ENCODE measurements at places on chromosomes 6 and 20.
A peak's percentile ranks its signal among the peaks of the same experiment; 100 is the strongest.

DNA sequence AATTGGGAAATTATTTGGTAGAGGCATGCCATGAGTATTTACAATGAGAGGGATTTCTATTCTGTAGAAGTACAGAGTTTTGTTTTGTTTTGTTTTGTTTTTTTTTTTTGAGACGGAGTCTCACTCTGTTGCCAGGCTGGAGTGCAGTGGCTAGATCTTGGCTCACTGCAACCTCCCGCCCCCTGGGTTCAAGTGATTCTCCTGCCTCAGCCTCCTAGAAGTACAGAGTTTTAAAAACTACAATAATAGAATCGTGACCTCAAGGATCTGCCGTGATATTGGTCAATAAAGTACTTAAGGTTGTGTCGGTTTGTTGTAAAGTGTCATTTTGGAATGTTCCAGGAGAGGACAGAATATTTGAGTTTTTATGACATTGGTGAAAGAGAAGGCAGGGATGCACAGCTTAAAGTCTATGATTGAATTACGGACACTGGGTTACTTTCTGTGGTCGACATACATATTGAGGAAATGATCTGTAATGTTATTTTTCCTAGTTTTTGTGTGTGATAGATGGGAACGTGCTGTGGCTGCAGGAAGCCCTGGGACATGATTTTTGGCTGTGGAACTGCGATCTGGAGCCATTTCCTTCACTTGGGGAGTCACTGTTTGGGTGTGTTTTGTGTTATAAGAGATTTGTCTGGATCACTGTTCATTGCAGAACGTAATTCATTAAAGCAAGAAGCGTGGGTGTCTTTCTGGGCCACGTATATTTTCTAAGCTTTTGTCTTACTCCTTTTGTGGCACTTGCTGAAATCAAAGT, 59.6 kb downstream of the TIAM2 start:
- DNase-seq = no peak

DNA sequence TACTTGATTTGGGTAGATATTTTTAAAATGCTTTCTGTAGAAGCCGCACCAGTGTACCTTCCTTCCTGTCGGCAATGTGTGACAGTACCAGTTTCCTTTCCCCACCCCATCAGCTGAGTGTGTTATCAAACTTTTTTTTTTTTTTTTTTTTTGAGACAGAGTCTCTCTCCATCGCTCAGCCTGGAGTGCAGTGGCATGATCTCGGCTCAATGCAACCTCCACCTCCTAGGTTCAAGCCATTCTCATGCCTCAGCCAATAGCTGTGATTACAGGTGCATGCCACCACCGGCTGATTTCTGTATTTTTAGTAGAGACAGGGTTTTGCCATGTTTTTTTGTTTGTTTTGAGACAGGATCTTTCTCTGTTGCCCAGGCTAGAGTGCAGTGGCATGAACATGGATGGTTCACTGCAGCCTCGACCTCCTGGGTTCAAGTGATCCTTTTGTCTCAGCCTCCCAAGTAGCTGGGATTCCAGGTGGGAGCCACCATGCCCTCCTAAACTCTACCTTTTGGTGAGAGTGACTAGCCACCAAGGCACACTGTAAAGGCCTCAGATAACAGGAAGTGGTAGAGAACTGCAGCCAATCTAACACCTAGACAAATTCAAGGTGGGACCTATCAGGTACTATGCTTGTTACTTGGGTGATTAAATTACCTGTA, 26.5 kb upstream of the ZBTB22 start:
- DNase-seq = no peak

- DNase-seq = peak; percentile 30
These were observed 46.8 kb upstream of the PXDC1 start for GRCh38 chr6:3798055-3798919.

- DNase-seq = peak; percentile 85
These were observed 257.5 kb downstream of the MMUT start for GRCh38 chr6:49205526-49205925.

GRCh38 chr6:15369838-15370237, 124.0 kb downstream of the JARID2 start:
- no peak for DNase-seq

DNA sequence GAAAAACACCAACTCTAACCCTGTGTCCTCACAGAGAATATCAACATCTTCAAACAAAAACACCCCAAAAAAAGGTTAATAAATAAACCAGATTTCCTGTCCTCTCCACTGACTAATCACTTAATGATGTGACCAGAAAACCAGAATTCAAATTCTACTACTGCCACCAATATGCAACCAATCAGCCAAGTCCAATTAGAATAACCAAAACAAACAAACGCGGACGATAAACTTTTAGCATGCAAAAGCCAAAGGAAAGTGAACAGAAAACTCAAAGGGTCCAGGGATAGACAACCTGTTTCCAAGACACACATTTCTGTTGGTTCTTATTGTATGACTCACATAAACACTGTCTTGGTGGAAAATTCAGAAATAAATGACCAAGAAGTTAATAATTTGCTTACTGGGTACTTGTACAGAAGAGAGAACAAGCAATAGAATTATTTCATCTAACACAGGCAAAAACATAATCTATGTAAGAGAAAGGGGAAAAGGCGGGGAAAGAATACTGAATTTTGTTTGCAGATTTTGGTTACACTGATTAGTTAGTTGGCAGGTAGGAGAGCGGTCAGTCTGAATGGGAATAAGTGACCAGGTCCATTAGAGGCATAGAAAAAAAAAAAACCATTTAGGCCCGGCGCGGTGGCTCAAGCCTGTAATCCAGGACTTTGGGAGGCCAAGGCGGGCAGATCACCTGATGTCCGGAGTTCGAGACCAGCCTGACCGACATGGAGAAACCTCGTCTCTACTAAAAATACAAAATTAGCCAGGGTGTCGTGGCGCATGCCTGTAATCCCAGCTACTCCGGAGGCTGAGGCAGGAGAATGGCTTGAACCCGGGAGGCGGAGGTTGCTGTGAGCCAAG, 34.1 kb downstream of the HFE start:
- DNase-seq = no peak

- DNase-seq = no peak
These were observed 88.6 kb upstream of the PCSK2 start for GRCh38 chr20:17138237-17138636.

GRCh38 chr6:63802606-63803206, 167.1 kb downstream of the PHF3 start:
- peak; percentile 22 for DNase-seq

GRCh38 chr20:23152308-23152892, 66.3 kb upstream of the CD93 start:
- DNase-seq = no peak

DNA sequence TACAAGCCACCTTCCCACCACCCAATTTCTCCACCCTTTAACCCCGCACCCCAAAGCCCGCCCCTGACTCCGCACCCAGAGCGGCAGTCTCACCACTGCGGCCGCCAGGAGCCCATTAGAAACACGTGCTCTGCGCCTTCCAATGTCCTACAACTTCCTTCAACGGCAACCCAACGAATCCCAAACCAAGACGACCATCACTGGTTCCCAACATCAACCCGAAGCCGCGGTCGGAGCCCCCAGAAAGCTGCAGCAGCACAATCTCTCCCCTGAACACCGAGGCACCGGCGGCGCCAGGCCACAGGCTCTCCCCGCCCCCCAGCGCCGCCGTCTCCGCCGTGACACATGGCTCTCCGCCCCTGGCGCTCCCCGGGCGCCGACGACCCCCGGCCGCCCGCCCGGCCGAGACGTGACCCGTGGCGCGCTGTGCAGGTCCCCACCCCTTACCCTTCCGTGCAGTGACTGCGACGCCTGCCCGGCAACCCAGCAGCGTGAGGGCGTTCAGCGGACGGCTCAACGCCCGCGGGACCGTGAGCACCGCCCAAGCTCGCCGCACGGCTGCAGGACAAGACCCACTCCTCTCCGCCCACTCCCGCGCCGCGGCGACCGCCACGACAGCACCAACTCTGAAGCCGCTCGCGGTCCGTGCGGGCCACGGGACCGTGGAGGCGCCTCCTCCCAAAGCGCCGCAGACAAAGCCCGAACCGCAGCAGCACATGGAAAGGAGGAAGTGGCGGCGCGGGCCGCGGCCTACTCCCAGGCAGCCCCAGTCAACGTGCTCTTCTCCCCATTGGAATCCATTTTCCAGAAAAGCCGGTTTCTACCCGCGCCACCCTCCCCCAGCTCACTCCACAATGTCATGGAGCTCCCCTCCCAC, 551 bp downstream of the SYNCRIP start:
- DNase-seq = no peak

GRCh38 chr6:73652637-73653570, 888 bp downstream of the SLC17A5 start:
- DNase-seq = peak; percentile 58

DNA sequence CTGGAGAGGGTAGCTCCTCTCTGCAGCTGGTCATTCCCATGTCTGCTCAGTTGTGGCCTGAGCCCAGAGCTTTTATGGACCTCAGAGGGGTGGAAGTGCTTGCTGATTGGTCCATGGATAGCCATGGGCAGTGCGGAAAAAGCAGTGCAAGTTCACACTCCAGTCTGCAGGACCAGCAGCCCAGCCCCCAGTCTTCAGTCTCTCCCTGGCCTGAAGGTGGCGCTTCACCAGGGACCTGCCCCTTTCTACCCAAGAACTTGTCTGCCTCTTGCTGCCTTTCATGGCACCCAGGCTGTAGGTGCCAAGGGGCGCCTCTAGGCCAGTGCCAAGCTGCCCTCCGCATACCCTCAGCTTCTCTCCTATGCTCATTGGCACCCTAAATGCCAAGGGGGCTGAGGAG, 91.0 kb downstream of the TBXT start:
- no peak for DNase-seq

GRCh38 chr6:167660424-167660823, 166.3 kb upstream of the AFDN start:
- no peak for DNase-seq

DNA sequence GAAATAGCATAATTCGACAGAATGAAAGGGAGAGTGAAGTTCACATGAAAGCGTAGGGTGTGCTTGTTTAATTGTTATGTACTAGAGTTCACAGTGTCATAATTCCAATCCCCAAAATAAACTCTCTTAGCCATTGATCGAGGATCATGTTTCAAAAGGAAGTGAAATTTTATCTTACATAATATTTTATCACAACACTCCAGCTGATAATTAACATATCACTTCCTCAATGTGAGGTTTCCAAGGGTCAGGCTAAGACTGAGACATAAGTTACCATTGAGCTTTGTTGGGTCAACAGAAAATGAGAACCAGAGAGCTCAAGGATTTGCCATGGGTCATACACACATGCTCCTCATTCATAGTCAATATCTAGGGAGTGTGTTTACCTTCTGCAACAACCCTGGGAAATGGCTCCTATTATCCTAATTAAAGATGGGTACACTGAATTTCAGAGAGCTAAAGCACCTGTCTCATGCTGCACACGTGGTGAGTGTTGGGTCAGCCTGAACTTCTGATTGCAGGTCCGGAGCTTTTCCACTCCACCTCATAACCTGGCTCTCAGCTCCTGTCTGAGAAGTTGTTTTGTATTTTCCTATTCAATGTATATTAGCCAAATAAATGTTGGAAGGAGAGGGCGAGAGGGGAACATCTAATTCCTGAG, 3.0 kb downstream of the GSTA2 start:
- DNase-seq = peak; percentile 79

DNA sequence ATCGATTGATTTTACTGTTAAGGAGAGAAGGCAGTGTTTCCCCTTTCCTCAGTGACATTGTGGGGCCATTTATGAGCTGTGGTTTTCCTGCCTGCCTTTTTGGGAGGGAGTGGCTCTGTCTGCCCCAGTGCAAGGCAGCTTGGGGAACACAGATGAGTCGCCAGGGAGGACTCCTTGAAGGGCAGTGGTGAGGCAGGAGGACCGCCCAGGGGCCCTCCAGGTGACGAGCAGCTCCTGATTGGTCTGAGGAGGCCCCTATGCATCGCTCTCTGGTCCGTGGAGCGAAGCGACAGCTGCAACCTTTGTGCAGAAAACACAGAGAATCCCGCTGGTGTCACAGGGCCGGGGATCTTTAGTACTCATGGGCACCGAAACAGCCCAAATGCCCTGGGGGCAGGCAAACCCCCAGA, 100.3 kb downstream of the TMEM242 start:
- DNase-seq = no peak

- DNase-seq = no peak
These were observed 31.8 kb upstream of the PLEKHG1 start for GRCh38 chr6:150567823-150568383.

DNA sequence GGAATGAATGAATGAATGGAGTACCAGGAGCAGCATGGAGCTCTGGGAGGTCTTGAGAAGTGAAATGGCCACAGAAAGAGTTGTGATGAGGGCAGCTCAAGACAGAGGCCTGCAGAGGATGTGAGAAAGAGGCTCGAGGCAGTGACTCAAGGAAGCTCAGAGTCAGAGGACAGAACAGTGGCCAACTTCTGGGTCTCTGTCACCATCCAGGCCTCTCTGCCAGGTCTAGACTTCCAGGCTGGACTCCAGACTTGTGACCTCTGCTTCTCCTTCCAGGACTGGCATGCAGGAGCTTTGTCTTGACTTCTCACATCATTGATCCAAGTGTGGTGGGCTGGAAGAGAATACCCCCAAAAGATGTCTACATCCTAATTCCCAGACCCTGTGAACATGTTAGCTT, 119.8 kb downstream of the TOX2 start:
- DNase-seq = no peak

DNA sequence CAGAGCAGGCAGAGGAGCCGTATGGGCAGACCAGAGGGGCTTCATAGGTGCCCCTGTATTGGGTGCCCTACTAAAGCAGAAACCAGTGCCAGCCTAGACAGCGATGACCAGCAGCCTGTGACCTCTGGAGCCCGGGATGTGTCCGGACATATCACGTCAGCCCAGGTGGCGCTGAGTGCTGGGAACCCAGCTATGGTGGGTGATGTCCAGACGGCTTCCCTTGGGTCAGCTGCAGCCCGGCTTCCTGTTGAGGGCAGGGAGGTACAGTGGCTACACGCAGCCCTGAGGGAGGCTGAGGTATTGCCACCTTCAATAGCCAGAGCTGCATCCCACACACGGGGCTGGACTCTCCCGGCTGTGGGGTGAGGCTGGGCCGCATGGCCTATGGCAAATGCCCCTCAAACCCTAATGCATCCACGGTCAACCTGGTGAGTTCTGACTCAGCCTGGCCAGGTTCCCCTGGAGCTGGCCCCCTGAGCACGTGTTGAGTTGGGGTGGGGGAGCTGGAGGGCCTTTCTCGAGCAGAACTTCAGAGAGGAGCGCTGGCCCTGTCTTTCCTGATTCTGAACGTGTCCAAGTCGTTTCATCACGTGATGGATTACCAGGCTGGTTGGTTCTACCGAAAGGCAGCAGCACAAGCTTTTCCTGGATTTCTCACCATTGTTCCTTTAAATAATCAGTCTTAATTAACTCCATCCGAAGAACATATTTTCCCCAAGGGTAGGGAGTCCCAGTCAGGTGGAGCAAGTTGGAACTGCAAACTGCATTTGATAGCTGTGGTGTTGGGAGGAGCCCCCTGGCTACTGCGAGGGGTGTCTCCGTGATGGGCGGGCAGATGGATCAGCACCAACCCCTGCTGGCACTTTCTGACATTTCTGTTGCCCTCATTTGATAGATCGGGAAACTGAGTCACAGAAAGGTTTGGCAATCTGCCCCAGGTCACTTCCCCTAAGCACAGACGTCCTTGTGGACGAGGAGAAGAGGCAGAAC, 7.1 kb upstream of the MYT1 start:
- no peak for DNase-seq

- no peak for DNase-seq
These were observed 9.9 kb downstream of the VSTM2L start for GRCh38 chr20:37912874-37913273.
